Activated naive CD8-positive, alpha-beta T cell treated with anti-CD3 and anti-CD28 coated beads for 36 hours (primary cell): ENCODE measurements at places on chromosomes 3 and 15. TPM values are rescaled to one million over a fixed set of nuclear protein-coding genes. Genes with fewer than 3 reads are reported as not detected.

The MINDY2 gene
- total RNA-seq: 9.8 TPM

DNA sequence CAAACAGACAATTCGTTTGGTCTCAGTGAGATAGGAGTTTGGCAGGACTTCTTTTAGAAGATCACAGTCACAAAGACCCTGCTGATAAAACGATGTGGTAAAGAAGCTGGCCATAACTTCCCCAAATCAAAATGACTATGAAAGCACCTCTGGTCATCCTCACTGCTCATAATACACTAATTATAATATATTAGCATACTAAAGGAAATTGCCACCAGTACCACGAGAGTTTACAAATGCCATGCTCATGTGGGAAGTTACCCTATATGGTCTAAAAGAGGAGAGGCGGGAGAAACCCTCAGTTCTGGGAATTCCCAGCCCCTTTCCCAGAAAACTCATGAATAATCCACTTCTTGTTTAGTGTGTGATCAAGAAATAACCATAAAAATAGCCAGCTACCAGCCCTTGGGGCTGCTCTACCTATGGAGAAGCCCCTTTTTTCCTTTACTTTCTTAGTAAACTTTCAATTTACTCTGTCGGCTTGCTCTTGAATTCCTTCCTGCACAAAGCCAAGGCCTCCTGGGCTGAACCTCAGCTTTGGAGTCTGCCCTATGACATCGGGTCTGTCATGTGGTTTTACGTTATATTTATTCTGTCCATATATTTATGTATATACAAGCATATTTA is 115.8 kb upstream of the IGSF10 start:
- H3K4me1 ChIP-seq: no peaks in the 10 kb centered on the region
- no peak overlapping the region for H3K4me3 ChIP-seq
- DNase-seq: no peak

GRCh38 chr15:89335298-89336041 is 846 bp upstream of the POLG start:
- peaks cover 46% of the 10 kb centered on the region for H3K4me1 ChIP-seq
- peak overlapping the region; percentile 83 for H3K4me3 ChIP-seq
- peak overlapping the region; percentile 97 for H3K27ac ChIP-seq
- peaks cover 9% of the 10 kb centered on the region for H3K27me3 ChIP-seq
- peaks cover 26% of the 10 kb centered on the region for H3K36me3 ChIP-seq

The ARGFX gene
- not detected for total RNA-seq

The FEZF2 gene
- not detected for total RNA-seq

DNA sequence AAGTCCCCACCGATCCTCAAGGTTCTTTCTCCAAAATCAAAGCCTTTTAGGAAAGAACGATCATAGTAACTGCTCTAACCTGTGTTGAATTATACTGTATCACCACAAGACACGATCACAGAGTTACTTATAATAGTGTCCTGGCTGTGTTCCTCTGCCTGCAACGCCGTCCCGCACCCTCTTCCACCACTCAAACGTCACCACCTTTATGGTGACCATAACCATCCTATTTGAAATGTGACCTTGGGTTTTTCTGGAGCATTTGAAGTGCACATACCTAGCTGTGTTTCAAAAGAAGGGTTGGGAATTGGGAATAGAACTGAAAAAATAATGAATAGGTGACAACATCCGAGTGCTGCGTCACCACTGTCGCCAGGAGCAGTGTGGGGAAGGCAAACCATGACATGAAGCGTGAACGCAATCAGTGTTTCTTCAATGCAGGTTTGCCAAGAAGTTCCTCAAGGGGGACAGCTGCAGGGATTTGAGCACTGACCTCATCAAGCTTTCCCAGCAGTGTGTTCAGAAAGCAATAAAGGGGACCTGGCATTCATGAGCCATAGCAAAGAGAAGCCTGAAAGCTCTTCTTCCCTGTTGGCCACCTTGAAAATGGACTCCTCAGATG is 769 bp upstream of the SELENOS start:
- no peak for DNase-seq
- no peaks in the 10 kb centered on the region for H3K27me3 ChIP-seq
- H3K27ac ChIP-seq: peak overlapping the region; percentile 72
- H3K4me3 ChIP-seq: peak overlapping the region; percentile 80
- peaks cover 38% of the 10 kb centered on the region for H3K36me3 ChIP-seq

The NTRK3 gene
- total RNA-seq: not detected

DNA sequence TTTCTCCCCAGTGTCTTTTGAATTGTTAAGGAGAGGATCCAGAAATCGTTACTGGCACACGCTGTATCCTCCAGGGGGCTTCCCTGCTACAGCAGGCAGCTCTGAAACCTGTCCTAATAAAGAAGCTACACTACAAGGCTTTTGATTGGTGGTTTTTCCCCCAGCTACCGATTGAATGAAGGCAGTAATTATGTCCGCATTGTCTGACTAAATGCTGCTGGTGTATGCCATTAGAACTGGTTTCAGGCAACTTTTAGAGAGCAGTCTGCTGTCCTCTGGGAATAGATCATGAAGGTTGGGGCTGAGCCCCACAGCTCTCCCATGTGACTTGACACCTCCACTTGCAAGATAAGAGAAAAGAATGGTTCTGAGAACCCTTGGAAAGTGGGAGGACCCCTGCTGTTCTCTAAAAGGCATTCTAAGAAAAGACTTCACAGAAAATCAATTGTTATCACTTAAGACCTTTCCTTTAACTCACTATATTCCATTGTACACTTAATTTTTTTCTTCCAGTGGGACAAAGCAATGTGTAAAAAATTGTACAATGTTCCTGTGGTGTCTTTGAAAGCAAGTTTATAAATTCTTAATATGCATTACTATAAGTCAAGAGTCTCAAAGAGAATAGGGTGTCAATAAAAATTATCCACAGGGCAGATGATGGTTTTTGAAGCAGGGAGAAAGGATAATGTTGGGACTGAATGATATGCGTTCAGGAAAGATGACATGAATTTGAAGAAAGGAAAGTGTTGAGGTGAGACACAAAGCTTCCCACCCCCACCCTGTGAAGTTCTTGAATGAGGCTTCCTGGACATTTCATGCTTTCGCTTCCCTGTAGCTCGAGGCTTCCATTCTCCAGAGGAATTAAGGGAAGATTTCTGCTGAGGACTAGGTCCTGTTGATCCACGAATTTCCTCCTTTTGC is 53.0 kb upstream of the DAZL start:
- H3K4me3 ChIP-seq: no peak overlapping the region
- peaks cover 3% of the 10 kb centered on the region for H3K27me3 ChIP-seq
- no peaks in the 10 kb centered on the region for H3K36me3 ChIP-seq
- no peak for DNase-seq

The CD200R1 gene
- total RNA-seq: 1.8 TPM

DNA sequence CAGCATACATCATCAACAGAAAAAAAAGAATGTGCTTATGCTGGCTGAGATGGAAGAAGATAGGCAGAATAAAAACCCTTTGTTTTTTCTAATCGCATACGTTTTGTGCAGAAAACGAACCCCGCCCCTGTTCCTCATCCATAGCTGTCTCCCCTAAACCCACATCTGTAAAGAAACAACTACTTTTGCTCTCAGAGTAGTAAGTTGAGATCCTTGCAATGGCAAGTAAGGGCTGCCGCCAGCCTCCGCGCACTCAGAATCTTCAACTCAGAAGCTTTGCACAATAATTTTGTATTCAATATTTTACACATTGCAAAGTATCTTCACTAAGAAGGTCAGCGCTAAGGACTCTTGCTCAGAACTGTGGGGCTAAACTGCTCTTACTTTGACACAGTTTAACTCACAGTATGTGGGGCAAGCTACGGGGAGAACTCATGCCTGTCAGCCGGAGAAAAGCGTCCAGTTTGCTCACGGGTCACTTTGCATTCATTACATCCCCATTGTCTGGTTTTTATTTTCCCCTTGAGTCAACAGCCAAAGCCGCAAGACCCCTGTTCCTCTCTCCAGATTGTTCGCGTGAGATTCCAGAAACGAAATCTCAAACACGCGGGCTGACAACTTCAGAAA is 1.0 kb downstream of the LYSMD4 start:
- no peak for DNase-seq
- peaks cover 20% of the 10 kb centered on the region for H3K4me1 ChIP-seq
- peaks cover 2% of the 10 kb centered on the region for H3K36me3 ChIP-seq
- H3K4me3 ChIP-seq: peak overlapping the region; percentile 80

DNA sequence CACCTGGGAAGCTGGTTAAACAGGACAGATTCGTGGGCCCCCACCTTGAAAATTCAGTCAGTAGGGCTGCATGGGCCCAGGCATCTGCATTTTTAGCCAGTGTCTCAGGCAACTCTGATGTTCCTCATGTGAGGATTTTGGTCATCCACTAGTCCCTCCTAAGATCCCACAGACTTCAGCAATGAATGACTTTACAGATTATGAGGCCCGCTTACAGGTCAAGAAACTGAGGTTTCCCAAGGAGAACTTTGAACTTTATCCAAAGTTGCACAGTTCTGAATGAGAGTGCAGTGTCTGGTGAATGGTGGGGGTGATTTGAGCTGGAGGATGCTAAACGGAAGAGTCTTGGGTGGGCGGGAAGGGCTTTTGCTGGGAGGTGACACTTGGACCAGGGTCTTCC is 27.2 kb downstream of the SLC6A6 start:
- peak overlapping the region; percentile 82 for H3K27ac ChIP-seq
- H3K4me1 ChIP-seq: peaks cover 92% of the 10 kb centered on the region
- H3K36me3 ChIP-seq: peaks cover 15% of the 10 kb centered on the region
- no peak overlapping the region for H3K4me3 ChIP-seq

The CCRL2 gene
- 3.1 TPM for total RNA-seq

DNA sequence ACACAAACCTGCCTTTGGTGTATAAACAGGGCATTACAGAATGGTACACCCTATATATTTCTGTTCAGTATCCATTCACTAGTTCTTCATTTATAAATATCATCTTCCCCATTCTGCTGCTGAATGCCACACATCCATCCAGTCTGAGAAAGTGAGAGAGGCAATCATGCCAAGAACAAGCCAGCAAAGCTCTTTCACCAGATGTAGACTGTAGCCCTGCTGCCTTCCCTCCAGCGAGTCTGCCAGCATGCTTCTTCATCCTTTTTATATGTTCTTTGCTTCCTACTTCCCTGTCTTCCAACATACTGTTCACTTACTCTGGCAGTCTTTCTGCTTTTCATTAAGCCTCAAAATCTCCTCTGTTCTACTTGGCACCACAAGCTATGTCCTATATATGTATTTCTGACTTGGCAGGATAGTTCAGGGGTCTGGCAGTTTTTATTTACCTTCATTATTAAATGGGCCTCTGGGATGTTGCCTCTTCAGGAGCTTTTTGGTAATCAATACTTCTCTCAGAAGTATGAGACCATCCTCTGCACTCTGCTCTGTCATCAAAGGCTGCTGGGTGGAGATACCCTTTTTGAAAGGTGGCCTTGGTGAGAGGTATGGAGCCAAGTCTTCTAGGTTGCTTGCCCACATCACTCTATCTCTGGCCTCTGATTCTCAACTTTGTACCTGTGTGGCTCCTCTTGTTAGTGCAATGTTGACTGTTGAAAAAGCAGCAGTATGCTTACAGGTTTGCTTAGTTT is 48.6 kb downstream of the CHP1 start:
- no peak for DNase-seq
- H3K27me3 ChIP-seq: peaks cover 4% of the 10 kb centered on the region
- H3K27ac ChIP-seq: no peak overlapping the region
- H3K4me1 ChIP-seq: peaks cover 13% of the 10 kb centered on the region

- H3K4me1 ChIP-seq: peaks cover 34% of the 10 kb centered on the region
- H3K4me3 ChIP-seq: no peak overlapping the region
- peaks cover 23% of the 10 kb centered on the region for H3K36me3 ChIP-seq
- DNase-seq: no peak
Observed at GRCh38 chr3:188171682-188172467, 17.9 kb downstream of the LPP start.

The CP gene
- total RNA-seq: not detected
